Left renal cortex interstitium (tissue), 4 donors: ENCODE measurements at places on chromosomes 7 and 10.

- no peak for DNase-seq
Measured at GRCh38 chr7:70481570-70482123, 650.3 kb upstream of the GALNT17 start.

DNA sequence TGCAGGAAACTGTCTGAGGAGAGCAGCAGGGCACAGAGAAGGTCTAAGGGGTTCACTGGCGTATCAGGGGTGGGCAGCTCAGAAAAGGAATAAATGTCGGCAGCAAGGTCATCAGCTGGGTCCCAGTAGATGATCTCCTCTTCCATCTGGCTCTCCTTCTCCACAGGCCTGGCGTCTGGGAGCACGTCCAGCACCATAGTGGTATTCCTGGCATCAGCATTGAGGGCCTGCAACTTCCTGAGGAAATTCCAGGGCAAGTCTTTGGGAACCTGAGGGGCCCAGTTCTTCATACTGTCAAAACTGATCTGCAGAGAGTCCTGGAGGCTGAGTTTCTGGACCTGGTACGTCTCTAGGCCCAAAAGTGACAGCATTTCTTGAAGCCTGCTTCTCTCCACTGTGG, 9.6 kb upstream of the MRPS24 start:
- no peak for DNase-seq

GRCh38 chr10:104049504-104050250, 36.0 kb downstream of the COL17A1 start:
- no peak for DNase-seq

DNA sequence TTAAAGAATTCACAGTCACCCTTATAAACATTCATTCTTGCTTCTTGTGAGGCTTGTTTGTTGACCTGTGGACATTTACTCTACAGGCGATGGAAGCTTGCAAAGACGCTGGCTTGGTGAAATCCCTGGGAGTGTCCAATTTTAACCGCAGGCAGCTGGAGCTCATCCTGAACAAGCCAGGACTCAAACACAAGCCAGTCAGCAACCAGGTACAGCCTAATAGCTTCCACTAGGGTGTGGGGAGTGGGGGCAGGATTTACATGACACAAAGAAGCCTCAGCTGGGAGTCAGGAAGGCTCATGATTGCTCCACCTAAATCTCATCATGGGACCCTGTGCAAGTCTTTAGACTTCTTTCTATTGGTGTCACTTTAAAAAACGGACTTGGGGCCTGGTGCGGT, 29.0 kb downstream of the AKR1D1 start:
- no peak for DNase-seq

GRCh38 chr7:143360788-143361551, 1.5 kb downstream of the FAM131B start:
- no peak for DNase-seq

- DNase-seq, result no peak
Measured at GRCh38 chr10:3723766-3724165, 61.2 kb downstream of the KLF6 start.

- no peak for DNase-seq
Measured at GRCh38 chr7:141884539-141885225, 31.5 kb upstream of the OR9A4 start.

- DNase-seq, result no peak
Measured at GRCh38 chr7:35268953-35269352, 15.1 kb upstream of the TBX20 start.

GRCh38 chr7:2785071-2785500, 59.0 kb downstream of the GNA12 start:
- DNase-seq, result no peak

DNA sequence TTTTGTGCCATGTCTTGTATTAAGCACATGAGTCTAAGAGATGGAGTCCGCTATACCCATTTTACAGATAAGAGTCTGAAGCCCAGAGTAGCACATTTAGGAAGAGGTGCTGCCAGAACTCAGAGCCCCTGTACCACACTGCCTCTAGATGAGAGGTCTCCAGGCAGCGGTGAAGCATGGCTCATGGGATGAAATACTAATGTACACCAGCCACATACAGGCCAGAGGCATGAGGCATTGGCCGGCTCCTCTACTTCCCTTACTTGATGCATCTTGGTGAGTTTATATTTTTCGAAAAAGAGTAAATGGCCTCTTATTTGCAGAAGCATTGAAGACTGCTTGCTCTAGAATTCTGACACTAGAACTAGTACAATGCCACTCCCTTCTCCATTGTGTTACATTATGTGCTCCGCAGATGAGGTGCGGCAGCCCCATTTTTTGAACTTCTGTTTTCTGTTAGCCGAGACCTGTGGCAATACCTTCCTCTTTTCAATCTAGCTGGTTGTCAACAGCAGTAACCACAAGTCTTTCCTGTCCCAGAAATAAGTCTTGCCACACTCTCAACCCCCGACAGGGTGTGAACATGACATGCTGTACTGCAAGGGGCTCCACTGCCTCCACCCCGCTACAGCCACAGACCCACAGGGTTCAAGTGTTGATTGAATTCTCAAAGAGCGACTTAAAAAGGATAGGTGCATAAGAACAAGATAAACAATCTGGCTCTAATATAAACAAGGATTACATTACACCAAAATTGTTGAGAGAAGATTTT, 145.3 kb downstream of the CELF2 start:
- no peak for DNase-seq

DNA sequence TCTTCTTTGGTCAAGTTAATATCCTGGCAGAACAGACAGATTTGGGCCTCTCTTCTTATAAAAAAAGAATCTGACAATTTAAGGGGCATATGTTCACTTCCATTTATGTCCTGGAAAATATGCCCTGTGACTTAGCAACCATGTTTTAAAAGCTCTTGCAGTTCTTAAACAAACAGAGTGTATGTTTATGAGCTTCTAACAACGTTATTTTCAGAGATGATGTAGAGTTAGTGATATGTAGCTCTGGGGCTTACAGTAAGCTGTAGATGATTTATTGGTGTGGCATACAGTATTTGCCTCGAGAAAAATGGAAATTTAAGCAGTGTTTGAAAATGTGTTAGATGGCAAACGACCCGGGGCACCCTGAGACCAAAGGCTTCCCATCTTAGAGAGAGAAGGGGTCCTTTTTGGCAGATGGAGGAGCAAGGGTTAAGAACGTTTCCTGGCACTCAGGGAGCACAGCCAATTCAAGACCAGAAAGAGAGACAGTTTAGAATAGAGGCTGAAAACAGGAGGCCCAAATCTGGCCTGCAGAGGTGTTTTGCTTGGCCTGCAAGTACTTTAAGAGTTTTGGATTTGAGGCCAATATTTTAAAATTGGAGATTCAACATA, 397.5 kb downstream of the KCNMA1 start:
- DNase-seq, result no peak

- no peak for DNase-seq
Measured at GRCh38 chr7:45586542-45587520, 12.7 kb downstream of the ADCY1 start.

- no peak for DNase-seq
Measured at GRCh38 chr7:129986600-129986999, 33.8 kb upstream of the UBE2H start.

DNA sequence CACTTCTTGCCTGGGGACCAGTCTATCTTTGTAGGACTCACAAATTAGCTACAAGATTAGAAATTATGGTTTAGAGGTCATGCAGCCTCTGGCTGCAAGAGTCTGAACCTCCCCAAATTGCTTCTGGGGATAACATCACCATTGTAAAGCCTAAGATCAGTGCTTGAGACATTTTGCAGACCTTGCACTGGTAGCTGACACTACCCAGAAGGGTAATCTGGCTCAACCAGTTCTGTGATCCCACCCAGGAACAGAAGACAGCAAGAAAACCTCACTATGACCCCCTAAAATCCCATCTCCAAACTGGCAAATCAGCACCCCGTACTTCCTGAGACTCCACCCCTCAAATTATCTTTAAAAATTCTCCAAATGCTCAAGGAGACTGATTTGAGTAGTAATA, 58.2 kb upstream of the CDK13 start:
- no peak for DNase-seq

DNA sequence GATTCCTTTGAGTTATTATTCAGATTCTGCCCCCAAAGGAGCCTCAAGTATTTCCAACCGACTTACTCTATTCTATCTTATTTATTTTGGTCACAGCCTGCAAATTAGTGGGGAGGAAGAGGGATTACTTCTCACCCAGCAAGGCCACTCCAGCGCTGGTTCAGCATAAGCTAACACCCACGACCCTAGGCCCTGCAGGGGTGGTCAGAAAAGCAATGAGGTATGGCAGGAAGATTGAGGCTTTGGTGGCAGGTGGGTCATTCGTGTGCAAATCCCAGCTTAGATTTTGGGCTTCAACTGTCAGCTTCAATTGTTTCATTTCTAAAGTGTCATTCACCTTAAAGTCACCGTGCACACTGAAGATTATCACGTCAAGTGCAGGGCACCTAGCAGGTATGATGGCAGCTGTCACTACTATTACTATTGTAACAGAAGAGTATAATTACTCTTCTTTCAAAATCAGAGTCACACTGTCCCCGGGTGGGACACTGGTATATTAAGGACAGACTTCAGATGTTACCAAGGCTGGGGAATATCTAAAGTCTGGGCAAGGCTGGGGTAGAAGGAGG, 48.8 kb upstream of the OPTN start:
- DNase-seq, result no peak

GRCh38 chr7:157404845-157405481, 68.2 kb downstream of the DNAJB6 start:
- no peak for DNase-seq

DNA sequence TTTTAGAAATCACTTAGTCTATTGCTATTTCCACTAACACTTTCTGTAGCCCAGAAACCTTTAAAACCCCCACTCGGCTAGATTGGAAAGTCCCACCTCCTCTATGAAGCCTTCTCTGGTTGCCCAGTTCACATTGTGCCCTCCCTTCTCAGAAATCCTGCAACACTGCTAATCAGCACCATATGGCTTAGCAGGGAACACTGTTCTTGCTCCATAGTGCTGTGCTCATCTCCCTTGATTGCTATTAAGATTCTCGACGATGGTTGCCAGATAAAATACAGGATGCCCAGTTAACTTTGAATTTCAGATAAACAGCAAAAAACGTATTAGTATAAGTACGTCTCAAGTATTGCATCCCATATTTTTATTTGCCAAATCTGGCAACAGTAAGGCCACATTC, 40.1 kb upstream of the XPNPEP1 start:
- no peak for DNase-seq

GRCh38 chr7:43572516-43573049, 10.3 kb upstream of the STK17A start:
- no peak for DNase-seq

DNA sequence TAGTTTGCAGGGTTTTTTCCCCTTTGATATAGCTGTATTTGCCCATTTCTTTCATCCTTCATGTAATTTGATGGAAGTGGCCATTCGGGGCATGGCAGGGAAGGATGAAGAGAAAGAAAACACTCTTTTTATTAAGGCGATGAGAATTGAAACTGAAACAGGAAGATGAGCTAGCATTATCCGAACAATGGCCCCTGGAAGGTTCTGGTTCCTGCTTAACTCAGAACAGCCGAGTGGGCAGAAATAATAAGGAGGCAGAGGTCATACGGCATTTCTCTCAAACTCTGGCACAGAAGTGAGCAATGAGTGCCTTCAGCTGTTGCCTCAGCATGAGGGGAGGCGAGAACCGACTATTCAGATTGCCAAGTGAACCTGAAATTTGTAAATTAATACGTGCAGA, 113.2 kb upstream of the MYO3A start:
- no peak for DNase-seq

DNA sequence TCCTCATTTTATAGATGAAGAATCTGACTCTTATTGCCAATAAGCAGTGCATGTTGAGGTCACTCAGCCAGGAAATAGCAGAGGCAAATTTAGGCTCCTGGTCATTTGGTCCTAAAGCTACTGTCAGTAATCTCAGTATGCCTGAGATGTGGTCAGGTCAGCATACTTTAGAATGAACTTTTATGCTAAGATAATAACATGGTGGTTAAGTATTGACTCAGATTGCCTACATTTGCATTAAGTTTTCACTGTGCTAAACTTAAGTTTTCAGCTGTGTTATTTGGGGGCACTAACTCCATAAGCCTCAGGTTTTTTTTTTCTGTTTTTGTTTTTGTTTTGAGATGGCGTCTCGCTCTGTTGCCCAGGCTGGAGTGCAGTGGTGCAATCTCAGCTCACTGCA, 35.9 kb upstream of the CCSER2 start:
- DNase-seq, result no peak

DNA sequence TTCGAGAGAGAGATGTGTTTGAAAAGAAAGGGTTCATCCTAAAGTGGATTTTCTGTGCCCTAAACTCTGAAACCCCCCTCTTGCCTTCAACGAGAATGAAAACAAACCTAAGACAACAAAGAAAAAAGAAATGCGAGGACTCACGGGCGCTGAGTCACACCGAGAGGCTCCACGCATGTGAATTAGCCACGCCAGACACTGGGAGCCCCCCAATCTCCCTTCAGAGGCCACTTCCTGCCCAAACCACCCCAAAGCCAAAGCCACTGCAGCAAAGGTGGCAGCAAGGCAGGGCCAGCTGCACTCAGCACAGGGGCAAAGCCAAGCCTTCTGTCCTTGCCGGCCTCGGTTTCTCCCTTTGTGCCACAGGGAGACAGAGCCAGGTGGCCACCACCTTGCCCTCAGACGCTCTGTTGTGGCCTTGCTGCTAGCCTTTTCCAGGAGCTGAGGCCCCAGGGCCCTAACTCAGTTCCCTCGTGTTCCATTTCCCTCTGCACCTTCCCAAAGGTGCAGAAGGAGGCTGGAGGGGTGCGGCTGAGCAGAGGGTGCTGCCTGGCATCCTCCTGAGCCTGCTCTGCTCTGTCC, 93.3 kb downstream of the FAM53B start:
- DNase-seq, result no peak

DNA sequence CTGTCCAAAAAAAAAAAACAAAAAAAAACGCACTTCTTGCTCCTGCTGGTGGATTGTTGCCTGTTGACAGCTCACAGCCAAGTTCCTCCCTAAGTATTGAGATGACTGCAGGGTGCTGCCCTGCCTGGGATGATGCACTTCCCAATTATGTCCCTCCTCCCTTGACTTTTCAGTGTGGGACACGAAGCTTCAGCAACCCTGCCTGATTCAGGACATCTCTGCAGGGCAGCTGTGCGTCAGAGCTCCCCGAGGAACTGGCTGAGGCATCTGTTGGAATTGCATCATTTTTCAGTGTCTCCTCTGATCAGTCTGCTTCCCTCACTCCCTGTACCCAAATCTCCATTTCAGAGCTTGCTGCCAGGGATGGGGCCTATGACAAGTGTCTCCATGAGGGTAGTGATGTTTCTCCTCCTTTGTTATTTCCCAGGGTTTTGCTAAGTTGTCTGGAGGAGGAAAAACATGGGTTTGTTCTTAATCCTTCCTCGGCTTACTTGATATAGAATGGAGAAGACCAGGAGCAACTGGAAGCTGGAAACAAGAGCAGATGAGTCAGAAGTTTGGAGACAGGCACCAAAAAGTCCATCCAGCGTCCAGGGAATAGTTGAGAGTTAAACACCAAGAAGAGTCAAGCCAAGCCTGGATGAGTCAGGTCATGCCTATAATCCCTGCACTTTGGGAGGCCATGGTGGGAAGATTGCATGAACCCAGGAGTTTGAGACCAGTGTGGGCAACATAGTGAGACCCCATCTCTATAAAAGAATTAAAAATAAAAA, 355.1 kb downstream of the GALNT17 start:
- DNase-seq, result no peak

GRCh38 chr7:70393956-70394355, 738.0 kb upstream of the GALNT17 start:
- DNase-seq, result no peak
